ENCODE measurements at places on chromosomes 7 and 10.

DNA sequence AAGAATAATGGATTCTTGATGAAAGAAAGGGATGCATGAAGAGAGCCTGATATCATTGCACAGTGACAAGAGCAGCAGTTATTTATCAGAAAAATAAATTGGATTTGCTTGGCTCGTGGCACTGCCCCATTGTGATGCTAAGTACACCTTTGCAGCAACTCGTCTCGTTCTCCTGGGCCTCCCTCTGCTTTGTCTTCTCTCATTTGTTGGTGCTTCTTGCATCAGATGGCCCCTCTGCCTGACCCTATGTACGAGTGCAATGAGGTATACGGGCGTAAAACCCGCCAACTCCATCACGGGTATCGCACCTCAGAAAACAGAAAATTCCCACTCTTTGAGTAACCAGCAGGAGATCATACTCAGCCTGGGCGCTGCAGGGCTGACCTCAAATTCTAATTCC, 107.2 kb upstream of the C10orf90 start:
- DNase-seq = no peak

GRCh38 chr7:106056513-106057203, 55.5 kb downstream of the SYPL1 start:
- peak; percentile 69 for DNase-seq

DNA sequence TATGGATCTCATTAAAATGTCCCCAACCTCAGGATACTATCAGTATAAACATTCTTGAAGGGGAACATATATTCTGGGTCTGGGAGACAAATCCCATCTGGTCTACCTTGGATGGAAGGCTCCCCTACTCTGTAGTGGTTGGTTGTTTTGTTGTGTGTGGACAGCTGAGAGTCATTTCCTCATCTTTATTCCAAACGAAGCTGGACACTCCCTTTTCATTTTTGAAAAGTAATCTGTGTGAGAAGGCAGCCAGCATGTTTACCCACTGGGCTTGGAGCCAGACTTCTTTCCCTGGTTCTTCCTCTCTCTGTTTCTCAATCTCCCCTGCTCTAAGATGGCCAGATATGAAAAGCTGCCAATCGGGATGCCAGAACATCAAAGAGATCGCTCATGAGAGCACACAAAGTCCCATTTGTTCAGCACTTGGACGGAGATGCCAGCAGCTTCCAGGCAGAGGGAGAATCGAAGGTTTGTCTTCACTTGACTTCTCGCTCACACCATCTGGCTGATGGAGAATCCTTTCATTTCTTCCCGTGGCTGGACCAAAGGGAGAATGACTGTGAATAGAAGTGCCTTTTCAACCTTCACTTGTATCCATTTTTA, 108.1 kb upstream of the AGR3 start:
- no peak for DNase-seq

DNA sequence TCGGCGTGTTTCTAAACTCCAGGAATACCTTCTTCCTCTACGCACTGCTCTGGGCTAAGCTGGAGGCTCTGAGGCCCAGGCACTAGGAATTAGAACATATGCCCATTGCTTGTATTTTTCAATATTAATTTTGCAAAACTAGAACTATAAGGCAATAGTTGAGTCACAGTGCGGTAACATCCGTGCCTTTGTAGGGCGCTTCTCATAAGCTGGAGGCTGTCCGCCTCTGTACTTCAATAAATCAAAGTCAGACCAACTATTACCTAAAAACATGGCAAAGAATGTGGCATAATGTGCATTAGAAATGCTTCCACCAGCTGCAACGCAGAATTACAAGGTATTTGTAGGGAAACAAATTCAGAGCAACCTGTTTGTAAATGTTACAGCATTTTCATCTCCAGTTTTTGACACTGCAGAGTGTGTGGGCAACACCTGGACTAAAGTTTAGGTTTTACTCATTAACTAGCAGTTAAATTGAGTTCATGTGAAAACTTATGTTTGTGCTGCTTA, 440 bp upstream of the MINDY3 start:
- DNase-seq = no peak

DNA sequence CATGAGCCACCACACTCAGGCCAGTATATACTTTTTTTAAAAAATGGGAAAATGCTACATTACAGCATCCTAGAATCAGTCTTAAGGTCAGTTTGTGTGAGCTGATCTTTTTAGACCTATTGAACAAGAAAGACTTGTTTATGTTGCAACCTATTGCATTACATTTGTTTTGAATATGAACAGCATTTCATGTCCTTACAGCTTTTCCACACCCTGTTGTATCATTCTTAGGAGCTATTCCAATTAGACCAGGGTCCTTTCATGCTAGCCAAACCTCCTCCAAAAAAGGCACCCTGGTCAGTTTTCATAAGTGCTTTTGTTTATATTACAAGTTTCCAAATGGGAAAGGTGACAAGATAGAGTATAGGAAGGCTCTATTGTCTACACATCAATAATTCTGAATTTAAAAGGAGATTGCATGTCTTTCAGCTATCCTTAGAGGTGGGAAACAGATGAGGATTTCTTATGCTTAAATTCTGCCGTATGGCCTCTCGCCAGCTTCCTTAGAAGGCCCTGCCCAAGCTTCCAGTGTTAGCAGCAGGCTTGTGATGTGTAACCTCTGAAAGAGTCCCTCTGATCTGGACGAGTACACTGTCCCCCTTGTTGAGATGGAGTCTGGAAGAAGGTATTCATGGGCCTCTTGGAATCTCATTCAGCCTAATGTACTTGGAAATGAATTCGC, 171.9 kb downstream of the OTUD1 start:
- no peak for DNase-seq

DNA sequence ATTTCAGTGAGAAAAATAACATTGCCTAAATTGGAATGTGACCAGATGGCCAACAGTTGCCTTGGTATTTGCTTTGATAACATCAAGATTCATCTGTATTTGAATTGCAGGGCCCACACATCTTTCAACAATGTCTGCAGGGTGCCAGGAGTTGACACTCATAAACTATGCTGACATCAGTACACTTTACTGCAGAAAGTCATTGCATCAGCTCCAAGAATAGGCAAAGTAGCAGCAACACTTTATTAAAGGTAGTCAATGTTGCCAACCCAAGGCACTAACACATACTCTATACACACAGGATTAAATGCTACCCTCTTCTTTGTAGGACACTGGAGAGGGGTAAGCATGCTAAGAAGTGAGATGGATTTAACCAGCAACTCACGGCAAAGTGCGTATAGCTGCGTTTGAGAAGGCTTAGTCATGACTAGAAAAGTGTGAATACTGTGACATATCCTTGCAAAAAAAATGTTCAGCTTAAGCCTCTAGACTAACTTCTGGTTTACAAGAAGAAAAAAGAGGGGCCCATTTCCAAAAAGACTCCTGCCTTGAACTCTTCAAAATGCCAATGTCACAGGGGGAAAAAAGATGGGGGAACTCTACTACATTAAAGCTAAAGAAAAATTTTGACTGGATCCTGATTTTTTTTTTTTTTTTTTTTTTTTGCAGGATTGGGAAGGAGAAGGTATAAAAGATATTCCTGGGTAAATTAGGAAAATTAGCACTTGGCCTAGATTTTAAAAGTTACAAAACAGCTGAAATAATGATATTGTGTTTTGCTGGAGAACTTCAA, 2.2 kb downstream of the BBIP1 start:
- no peak for DNase-seq

DNA sequence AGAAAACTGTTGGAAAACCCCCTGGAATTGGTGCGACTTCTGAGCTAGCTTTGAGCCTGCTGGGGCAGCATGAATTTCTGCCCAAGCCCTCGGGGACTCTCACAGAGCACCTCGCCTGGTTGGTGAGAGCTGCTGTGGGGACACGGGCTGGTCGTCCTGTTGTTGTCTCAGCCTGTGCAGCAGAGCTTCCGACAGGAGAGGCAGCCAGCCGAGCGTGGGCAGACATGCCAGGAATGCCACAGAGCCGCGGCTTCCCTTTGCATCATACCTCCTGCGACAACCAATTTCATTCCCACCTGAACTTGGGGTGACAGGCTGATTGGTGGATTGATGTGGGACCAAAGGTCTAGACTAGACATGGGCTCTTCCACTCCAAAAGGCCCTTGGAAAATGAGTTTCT, 60.2 kb upstream of the NRBF2 start:
- DNase-seq = no peak

DNA sequence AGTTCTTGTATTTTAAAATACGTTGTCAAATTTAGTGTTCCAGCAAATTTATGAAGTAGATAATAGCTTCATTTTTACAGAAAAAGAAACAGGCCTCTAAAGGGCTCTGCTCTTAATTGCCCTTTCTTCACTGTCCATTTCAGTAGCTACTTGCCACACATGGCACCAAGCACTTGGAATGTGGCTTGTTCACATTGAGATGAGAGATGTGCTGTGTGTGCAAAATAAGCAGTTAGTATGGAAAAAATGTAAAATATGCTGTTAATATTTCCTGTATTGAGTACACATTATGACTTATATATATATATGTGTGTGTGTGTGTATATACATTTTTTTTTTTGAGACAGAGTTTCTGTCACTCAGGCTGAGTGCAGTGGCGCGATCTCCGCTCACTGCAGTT, 19.5 kb downstream of the RBM33 start:
- DNase-seq = no peak

DNA sequence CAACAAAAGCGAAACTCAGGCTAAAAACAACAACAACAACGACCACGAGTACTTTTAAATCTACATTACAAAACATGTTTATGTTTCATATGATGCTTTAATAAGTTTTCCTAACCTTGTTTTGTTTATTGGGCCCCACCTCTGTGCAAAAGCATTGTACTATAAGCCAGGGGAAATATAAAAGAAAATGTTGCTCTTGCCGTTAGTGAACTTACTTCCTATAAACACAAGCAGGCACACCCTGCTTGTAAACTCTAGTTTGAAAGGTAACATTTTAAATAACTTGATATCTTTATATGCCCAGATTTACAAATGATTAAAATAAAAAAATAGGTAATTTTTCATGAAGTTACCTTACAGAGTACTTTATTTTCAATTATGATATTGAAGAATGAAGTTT, 19.2 kb upstream of the EPC1 start:
- DNase-seq = no peak

DNA sequence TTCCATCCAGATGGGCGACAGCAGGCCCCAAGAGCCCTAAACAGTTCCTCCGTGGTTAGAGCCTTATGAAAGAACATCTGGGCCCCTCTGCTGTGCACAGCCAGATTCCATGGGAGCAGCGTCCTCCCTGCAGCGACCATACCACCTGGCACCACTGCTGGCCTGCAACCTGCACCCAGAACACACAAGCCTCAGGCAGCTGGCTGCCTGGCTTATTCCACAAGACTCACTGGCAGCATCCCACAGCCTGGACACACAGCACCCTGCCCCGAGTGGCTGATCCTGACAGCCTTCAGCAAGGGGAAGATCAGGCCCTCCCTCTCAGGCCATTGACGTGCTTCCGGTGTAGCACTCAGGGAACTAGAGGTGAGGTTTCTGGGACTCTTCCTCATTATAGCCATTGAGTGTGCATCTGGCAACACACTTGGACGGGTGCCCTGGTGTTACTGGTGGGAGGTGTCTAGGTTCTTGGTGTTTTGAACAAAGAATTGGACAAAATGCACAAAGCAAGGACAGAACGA, 33.7 kb upstream of the ERCC6 start:
- no peak for DNase-seq

- no peak for DNase-seq
Observed at GRCh38 chr10:34313353-34313752, 501.7 kb downstream of the PARD3 start.
